ENCODE measurements at places on chromosomes 12 and 14. TPM values are rescaled to one million over a fixed set of nuclear protein-coding genes. Genes with fewer than 3 reads are reported as not detected.
A peak's percentile ranks its signal among the peaks of the same experiment; 100 is the strongest.

The MYH6 gene
- not detected for total RNA-seq

The TPPP2 gene
- not detected for total RNA-seq

The ALDH1L2 gene
- total RNA-seq, result 1.6 TPM

The HAL gene
- total RNA-seq, result 0.06 TPM

The AICDA gene
- not detected for total RNA-seq

The ANKRD13A gene
- total RNA-seq, result 33.3 TPM

The PRIMA1 gene
- not detected for total RNA-seq

The PRKD1 gene
- total RNA-seq, result 7.2 TPM

GRCh38 chr14:103315941-103316340 lies 18.1 kb upstream of the EIF5 start:
- DNase-seq, result no peak

GRCh38 chr12:14773685-14774073 lies 29.6 kb downstream of the WBP11 start:
- no peak for DNase-seq

GRCh38 chr12:2417481-2418160 lies 364.8 kb downstream of the CACNA1C start:
- no peak for DNase-seq

- peak; percentile 94 for DNase-seq
These were observed 15.2 kb upstream of the PLEKHG6 start for GRCh38 chr12:6295094-6295811.

- DNase-seq, result no peak
These were observed 275.9 kb downstream of the FBXL14 start for GRCh38 chr12:1318327-1319031.

DNA sequence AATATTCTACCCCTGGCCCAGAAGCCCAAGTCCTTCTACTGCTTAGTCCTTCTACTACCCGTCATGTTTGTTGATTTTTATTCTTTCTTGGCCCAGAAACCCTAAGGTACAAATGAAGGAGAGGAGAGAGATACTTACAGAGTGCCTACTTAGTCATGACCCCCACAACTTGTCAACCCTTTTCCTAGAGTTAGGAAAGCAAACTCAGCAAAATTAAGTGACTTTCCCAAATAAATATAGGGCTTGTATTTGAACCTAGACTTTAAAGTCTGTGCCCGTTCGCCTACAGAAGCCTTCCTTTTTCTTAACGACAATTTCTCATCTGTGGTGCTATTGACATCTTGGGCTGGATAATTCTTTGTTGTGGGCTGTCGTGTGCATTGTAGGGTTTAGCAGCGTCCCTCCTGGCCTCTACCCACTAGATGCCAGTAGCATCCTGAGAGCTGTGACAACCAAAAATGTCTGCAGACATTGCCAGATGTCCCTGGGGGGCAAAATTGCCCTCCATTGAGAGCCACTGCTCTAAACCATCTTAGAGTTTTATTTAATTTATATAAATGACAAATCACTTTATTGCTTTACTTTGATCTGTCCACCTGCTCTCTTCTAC lies 82.3 kb downstream of the FIGNL2 start:
- DNase-seq, result no peak

DNA sequence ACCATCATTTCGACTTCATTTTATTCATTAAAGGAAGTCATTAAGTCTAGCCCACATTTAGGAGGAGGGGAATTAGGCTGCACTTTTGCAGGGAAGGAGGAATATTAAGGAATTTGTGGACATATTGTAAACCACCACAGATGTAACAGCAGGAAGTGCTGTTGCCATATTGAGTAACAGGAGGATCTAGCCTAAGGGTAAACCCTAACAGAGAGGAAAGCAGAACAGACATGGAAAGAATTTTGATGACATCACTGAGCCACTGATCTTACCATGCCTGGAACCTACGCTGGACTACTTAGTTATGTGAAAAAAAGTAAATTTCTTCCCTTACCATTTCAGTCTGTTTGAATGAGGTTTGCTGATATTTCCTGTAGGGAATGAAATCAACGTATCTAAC lies 100.7 kb upstream of the ATF7IP start:
- no peak for DNase-seq

DNA sequence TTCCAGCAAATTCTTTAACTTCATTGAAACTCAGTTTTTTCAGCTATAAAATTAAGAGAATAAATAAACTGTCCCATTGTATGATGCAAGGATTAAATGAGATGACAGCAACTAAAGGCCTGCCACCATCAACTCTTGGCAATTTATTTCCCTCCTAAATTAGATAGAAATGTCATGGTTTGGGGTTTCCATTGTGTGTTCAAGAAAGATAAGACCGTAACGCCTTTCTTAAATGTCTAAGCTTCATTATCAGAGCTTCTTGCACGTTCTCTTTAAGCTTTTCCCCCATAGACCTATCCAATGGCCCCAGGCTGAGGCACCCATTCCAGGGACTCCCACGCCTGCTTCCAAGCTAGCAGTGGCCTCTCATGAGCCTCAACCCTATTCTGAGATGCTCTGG lies 281.9 kb downstream of the CACNA1C start:
- no peak for DNase-seq
